Effector memory CD4-positive, alpha-beta T cell (primary cell): ENCODE measurements at places on chromosomes 5 and 9.

GRCh38 chr9:86408121-86408520, 53.9 kb upstream of the TUT7 start:
- no peak for DNase-seq

- no peak for DNase-seq
Measured at GRCh38 chr9:96294159-96294545, 7.8 kb downstream of the HSD17B3 start.

- no peak for DNase-seq
Measured at GRCh38 chr5:36177154-36177553, 25.2 kb downstream of the SKP2 start.

DNA sequence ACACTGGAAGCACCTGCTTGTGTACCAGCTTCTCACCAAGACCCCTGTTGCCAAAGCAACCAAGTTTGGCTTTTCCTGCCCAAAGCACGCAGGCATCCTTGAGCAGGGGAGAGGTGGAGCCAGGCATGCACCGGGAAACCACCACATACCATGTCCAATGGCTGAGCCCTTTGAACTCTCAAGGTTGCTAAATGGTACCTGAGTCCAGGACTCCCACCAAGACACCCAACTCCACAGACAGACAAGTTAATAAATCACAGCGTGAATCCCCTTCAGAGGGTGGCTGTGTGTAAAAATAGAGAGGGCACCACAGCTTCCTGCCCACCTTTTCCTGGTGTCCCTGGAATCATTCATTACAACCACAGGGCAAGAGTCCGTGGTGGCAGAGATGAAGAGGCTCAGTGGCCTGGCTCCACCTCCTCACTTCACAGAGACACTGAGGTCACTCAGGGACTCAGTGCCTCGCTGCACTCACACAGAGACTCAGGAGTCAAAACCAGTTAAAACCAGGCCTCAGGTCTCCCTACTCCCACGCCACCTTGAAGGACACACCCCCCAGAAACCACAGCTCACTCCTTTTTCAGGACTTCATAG, 143.7 kb downstream of the C5orf15 start:
- no peak for DNase-seq
